ENCODE measurements at places on chromosomes 7 and 10.
A peak's percentile ranks its signal among the peaks of the same experiment; 100 is the strongest.

- no peak for DNase-seq
Observed at GRCh38 chr10:7370511-7370910, 40.3 kb downstream of the SFMBT2 start.

DNA sequence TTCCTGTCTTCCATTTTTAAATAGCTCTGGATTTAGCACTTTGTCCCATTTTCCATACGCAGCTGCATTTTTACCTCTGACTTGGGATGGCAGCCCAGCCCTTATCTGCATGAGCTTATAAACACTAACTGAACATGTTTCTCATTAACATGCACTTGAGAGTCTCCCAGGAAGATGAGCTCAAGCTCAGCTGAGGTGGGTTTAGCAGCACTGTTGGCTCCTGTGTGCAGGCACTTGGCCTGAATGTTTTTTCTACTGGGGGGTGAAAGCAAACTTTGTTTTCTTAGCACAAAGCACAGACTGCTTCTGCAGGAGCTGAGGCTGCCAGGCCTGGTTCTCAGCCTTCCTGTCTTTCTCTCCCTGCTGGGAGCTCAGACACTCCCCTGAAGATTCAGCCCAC lies 1093.6 kb upstream of the AUTS2 start:
- DNase-seq = no peak

- no peak for DNase-seq
Observed at GRCh38 chr7:94366163-94366562, 28.5 kb upstream of the COL1A2 start.

GRCh38 chr10:78924319-78925003 lies 144.3 kb upstream of the ZMIZ1 start:
- no peak for DNase-seq

GRCh38 chr7:149422162-149422913 lies 38.5 kb downstream of the ZNF777 start:
- DNase-seq = peak; percentile 9

- DNase-seq = peak; percentile 71
Observed at GRCh38 chr7:604001-604883, 84.6 kb upstream of the PDGFA start.

GRCh38 chr10:116183733-116184511 lies 89.1 kb downstream of the GFRA1 start:
- no peak for DNase-seq

DNA sequence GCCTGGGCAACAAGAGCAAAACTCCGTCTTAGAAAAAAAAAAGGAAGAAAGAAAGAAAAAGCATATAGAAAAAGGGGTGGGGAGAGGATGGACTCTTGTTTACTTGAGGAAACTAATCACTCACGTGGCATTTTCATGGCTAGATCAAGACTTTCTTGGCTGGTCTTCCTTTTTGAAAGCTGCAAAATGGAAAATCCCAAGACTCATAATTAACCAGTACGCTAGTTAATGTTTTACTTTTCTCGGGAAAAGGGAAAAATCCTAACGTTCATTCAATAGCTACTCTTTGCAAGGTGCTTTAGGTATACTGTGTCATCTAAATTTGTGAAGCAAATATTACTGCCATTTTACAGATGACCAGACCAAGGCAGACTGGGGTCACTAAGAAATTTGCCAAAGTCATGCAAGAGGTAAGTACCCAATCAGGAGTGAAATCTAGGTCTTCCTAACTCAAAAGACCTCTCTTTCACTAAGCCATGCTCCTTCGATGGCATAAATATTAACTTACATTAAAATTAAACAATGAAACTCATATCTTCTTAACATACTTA lies 24.4 kb downstream of the NAPEPLD start:
- DNase-seq = no peak

DNA sequence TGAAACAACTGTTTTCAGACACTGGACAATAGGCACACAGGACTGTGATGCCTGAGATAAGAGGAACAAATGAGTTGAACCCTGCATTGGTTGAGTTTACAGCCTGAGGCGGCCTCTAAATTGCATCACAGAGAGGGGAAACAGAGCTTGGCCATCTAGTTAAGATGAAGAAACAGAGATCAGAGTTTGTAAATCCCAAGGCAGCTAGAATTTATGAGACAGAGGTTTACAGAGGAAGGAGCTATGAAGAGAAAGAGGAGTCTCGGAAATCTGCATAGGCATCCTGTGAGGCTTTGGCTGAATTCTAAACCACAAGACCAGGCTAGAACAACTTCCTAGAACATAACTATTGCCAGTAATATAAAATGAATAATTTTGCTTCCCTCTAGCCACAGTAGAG lies 41.0 kb upstream of the OIT3 start:
- no peak for DNase-seq

DNA sequence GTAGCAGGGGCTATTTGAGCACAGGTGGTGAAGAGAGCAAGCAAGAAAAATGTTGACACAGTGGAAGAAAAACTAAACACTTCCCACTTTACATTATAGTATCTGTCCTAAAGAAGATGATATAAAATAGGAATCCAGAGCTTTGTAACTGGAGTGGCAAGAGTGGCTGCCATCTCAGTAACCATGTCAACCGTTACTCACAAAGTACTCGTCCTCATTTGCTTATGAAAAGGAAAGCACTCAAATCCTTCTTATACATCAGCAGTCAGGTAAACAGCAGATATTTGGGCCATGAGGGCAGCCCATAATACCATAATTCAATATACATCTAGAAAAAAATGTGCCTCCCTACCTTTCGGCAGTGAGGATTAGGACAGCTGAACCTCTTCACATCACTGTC lies 70.1 kb downstream of the RNF216 start:
- no peak for DNase-seq

GRCh38 chr7:40909346-40909980 lies 774.7 kb downstream of the SUGCT start:
- no peak for DNase-seq

DNA sequence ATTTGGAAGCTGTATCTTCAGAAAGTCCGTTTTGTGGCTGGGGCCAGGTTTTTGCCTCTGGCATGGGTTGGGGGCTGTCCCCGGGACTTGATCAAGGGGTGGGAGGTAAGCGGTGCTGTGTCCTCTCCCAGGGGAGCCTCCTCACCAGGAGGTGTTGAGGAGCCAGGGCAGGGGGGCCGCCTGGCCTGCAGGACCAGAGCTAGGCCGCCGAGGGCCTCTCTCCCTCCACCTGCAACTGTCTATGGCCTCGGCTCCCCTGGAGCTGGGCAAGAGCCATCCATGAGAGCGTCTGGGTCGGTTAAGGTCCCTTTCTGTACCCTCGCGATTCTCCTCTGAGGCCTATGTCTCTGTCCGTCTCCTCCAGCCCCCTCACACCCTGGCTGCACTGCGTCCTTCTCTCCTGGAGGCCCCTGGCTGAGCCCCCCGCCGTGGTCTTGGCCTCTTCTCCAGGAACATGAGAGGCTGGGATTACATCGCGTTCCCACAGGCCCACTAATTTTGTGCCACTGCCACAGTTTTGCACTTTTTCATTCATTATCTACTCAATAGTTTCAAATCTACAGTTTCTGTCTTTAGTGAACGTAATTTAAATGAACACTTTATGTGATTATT lies 20.6 kb downstream of the CALML5 start:
- DNase-seq = no peak

- DNase-seq = no peak
Observed at GRCh38 chr10:125812128-125812750, 10.8 kb downstream of the UROS start.

DNA sequence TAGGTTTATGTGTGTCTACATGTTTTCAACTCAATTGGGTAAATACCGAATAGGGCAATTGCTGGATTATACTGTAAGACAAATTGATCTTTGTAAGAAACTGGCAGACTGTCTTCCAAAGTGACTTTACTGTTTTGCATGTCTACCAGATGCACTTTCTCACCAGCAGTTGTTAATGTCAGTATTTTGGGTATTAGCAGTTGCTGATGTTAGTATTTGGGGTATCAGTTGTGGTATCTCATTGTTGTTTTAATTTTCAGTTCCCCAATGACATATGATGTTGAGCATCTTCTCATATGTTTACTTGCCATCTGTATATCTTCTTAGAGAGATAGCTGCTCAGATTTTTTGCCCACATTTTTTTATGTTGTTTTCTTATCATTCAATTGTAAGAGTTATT lies 10.6 kb downstream of the PDE6C start:
- peak; percentile 3 for DNase-seq

DNA sequence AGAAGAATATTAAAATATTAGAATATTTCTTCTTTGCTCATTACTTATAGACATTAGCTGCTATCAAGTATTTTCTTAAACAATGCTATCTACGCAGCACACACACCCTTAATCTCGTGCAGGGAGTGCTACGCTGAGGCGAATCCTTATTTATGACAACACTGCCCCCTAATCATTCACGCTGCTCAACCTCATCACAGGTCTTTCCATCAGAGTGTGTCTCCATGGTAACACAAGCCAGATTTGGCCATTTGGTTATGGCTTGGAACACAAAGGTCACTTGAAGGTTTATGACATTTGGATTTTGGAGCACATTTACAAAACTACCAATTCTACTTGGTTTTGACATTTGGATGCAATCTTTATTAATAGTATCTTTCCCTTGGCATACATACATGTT lies 45.4 kb upstream of the MYO3A start:
- DNase-seq = no peak

- no peak for DNase-seq
Observed at GRCh38 chr7:99184532-99185218, 23.2 kb downstream of the KPNA7 start.

DNA sequence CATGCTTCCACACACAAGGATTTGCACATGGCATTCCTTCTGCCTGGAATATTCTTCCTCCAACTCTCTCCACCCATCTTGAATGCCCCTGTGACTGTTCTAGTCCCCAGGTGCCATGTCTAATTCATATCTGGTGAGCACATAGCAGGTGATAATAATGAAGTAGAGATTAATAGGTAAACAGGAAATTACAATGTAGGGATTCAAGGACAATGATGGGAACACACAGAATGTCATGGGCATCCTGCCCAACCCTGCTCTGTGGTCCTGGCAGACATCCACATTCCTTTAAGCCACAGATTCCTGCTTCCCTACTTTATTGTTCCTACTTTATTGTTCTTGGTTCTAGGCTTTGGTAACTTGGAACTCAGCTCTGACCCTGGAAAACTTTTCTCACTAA lies 115.8 kb downstream of the THSD7A start:
- DNase-seq = no peak

DNA sequence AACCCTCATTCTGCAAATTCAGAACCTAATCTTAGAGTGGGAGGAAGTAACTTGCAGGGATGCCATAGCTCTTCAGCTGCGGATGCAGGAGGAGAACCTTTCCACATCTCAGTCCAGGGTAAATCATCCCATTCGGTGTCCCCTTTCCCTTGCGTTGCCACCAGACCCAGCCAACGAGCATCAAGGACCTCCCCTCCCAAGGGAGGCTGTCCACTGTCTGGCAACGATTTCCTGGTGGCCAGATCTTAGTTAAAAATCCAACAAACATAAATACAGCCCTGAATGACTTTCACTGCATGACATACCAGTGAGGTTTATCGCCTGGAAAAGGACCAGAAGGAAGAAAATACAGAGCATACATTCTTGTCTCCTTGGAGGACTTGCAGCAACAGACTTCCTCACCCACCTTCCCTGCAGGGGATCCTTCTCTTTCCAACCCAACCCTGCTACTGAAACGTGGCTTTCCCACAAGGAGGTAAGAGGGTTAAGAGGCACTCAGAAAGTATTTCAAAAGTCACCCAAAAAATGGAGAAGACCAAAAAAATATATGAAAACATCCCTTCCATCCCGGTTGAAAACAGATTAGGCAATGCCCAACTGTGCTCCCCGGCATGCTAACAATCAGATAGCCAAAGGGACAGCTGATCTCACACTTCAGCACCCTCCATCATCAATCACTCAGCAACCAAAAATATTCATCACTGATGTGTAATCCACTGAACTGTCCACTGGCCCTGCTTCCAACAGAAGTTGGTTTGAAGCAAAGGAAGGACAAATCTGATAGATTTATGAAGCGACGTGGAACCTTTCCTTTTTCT lies 206.6 kb downstream of the TNS3 start:
- no peak for DNase-seq

- no peak for DNase-seq
Observed at GRCh38 chr10:20100171-20100570, 283.9 kb downstream of the PLXDC2 start.

GRCh38 chr7:109873296-109873695 lies 1217.6 kb upstream of the LRRN3 start:
- no peak for DNase-seq
